ENCODE measurements at places on chromosomes 2 and 18.
A peak's percentile ranks its signal among the peaks of the same experiment; 100 is the strongest.

GRCh38 chr2:119261493-119262225, 38.0 kb downstream of the STEAP3 start:
- DNase-seq: no peak

DNA sequence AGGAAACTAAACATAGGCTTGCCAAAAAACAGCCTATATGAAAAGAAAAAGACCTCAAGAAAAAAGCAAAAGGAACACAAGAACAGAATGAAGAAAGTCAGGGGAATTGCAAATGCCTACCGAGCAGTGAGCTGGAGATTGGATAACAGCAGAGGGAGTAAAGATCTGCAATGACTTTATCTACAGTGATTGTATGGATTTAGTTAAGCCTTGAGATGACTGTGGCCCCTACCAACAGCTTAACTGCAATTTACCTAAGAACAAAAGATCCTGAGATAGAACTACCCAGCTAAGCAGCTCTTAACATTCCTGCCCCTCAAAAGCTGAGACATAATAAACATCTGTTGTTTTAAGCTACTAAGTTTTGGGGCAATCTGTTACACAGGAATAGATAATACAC, 20.5 kb downstream of the LNPK start:
- no peak for DNase-seq

GRCh38 chr18:35143622-35144596, 96.9 kb upstream of the ZNF397 start:
- DNase-seq: peak; percentile 13

- DNase-seq: no peak
These were observed 52.8 kb downstream of the LDLRAD4 start for GRCh38 chr18:13271302-13271911.

DNA sequence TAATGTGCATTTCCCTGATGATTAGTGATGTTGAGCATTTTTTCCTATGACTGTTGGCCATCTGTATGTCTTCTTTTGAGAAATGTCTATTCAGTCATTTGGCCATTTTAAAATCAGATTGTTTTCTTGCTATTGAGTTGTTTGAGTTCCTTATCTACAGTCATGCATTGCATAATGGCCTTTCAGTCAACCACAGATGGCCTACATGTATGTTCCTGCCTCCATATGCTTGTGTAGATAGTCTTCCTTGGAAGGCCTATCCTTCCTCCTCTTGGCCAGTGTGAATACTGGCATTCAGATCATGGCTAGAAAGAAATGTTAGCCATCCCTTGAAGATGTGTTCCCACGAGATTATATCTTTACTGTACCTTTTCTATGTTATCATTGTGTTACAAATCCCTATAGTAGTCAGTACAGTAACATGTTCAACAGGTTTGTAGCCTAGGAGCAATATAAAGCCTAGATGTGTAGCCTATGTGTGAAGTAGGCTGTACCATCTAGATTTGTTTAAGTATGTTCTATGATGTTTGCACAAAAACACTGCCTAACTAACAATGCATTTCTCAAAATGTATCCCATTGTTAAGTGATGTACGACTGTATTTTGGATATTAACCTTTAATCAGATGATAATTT, 65.6 kb upstream of the CD302 start:
- no peak for DNase-seq

- DNase-seq: no peak
These were observed 886 bp upstream of the STK25 start for GRCh38 chr2:241509155-241509784.

DNA sequence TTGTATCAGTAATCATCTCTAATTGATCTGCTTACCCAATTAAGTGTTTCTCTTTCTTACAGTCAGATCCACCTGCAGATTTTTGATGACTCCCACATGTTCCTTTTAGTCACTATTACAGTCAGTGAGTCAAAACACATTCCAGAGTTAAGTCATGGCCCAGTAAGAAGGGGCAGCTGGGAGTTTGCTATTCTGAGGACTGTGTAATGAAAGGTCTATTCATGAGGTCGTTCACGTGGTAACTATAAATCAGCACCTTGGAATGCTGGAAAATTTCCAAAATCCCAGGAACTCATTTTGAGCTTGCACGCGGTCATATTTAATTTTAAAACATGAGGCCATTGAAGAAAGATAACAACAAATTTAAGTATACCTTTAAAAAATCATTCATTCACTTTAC, 252.5 kb downstream of the XIRP2 start:
- DNase-seq: no peak

DNA sequence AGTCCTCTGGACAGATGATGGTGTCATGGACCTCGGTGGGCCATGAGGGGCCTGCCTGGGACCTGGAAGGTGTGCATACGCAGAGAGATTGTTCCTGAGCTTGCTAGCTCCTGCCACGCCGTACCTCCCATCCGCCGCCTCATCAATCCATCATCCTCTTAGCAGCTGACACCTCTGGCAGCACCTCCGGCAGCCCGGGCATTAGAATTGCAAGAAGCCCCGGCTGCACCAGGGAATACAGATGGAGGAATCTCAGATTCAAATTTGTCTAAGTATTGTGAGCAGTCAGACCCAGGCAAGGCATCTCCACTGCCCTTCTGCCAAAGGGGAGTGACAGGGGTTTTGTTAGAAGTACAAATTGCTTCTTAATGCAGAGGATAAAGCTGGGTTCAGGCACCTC, 4.5 kb downstream of the C1QL2 start:
- DNase-seq: no peak

- DNase-seq: no peak
These were observed 206.4 kb upstream of the ID2 start for GRCh38 chr2:8475349-8476031.

- no peak for DNase-seq
These were observed 49.6 kb downstream of the CPS1 start for GRCh38 chr2:210606001-210606400.

DNA sequence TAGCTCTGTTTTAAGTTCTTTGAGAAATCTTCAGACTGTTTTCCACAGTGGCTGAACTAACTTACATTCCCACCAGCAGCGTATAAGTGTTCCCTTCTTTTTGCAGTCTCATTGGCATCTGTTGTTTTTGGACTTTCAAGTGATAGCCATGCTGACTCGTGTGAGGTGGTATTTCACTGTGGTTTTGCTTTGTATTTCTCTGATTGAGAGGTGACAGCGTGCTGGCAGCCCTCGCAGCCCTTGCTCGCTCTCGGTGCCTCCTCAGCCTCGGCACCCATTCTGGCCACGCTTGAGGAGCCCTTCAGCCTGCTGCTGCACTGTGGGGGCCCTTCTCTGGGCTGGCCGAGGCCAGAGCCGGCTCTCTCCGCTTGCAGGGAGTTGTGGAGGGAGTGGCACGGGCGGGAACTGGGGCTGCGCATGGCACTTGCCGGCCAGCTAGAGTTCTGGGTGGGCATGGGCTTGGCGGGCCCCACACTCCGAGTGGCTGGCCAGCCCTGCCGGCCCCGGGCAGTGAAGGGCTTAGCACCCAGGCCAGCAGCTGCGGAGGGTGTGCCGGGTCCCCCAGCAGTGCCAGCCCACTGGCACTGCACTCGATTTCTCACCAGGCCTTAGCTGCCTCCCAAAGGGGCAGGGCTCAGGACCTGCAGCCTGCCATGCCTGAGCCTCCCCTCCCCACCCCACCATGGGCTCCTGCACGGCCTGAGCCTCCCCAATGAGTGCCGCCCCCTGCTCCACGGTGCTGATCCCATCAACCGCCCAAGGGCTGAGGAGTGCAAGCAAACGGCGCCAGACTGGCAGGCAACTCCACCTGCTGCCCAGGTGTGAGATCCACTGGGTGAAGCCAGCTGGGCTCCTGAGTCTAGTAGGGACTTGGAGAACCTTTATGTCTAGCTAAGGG, 151.8 kb downstream of the IRS1 start:
- no peak for DNase-seq

GRCh38 chr18:75100832-75101630, 107.9 kb downstream of the PTGR3 start:
- no peak for DNase-seq

- DNase-seq: no peak
These were observed 268.2 kb upstream of the FBXO11 start for GRCh38 chr2:48174503-48174902.

DNA sequence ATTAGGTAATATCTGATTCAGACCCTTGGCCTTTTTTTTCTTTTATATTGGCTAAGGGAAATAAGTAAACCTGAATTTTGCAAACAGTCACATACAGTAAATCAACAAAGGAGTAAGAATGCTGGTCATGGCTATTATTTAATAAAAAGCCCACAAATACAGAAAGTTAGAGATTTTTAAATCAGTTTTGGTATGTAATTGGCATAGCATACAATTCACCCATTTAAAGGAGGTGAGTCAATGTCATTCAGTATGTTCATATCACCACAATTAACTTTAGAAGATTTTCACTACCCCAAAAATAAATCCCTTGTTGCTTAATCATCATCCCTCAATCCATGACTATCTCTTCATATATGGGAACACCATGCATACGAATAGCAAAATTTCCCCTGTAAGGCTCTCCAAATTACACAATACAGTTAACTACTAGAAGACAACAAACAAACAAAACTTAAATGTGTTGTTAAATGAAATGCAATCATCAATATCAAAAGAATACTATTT, 45.9 kb upstream of the NYAP2 start:
- no peak for DNase-seq

GRCh38 chr18:59839246-59839645, 60.5 kb upstream of the PMAIP1 start:
- DNase-seq: no peak

- DNase-seq: no peak
These were observed 49.9 kb downstream of the DHRS9 start for GRCh38 chr2:169119123-169119760.

DNA sequence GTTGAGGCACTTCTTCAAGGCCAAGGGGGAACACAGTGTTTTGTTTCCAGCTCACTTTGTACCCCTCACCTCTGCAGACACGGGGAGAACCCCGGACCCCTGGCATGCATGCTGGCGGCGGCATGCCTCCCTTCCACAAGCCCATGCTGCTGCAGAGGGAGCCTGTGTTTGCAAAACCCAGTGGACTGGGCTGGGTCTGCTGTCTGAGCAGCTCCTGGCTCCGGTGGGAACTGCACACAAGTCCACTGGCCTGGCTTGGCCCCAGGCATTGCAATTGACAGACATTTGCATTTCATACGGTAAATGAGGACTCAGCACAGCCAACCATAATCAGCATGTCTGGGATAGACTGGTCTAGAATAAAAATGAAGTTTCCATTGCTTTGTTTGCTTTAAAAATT, 62.4 kb downstream of the RALBP1 start:
- no peak for DNase-seq

DNA sequence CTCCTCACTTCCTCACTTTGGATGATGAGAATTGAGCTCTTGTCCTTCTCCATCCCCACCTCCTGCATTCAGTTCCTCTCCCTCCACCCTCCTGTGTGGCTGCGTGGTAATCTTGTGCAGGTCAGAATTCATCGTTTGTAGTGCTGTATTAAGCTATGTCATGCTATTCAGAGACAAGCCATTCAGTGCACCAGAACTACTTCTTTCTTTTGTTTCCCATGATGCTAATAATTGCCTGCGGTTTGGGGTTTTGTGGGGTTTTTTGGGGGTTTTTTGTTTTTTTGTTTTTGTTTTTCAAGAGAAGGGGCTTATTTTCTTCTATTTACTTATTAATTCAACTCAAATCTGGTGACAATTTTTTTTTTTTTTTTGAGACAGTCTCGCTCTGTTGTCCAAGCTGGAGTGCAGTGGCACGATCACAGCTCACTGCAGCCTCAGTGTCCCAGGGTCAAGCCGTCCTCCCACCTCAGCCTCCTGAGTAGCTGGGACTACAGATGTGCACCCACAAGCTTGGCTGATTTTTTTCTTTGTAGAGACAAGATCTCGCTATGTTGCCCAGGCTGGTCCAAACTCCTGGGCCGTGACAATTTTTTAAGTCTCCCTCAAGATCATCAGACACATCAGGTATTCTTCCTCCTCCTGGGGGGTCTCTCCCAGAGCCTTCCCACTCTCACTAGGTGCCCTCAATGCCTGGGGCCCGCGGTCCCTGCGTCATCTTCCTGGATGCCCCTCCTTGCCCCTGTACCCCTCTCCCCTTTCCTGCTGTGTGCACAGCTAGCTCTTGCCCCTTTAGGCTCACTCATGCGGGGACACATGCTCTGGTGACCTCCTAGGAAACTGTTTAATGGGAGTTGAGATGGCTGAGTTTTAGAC, 37.8 kb downstream of the MAL start:
- DNase-seq: no peak

DNA sequence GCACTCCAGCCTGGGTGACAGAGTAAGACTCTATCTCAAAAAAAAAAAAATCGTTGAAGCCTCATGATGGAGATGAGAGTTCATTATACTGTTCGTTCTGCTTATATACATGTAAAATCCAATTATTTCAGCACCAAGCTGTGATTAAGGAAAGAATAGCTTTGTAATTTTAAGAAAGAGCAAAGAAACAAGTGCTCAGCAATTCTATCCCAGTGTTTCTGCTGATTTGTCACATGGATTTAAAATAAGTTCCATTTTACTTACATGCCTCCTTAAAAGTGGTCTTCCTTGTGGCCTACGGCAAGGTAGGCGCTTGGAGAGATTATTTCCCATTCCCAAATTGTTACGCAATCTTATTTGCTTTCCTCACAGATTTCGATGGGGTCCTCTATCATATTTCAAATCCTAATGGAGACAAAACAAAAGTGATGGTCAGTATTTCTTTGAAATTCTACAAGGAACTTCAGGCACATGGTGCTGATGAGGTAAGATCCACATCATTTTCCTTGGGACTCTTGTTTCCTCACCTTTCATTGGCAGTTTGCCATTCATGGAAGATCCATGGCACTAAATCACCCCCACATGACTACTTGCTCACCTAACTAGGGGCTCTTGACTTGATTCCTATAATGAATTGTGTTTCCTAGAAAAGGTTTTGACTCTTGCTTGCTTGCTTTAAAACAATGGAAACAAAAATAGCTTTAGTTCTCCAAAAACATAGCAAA, 11.5 kb downstream of the ARPC2 start:
- DNase-seq: no peak

DNA sequence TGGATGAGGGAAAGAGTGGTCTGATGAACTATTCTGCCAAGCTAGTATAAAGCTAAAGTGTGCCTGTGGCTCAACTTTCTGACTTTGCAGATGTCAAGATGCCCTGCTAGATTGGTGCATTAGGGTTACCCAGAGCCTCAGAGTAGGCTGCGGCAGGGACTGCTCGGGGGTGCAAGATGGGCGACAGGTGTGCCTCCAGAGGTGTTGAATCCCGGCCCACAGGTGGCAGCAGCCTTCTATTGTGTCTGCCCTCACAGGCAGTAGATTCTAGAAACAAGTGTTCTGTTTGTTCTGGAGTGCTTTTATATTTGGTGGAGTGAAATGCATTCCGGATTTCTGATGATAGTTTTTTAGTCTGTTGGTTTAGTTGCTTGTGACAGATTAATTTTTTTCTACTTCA, 131.6 kb upstream of the IL1R2 start:
- DNase-seq: no peak

- DNase-seq: no peak
These were observed 182.7 kb upstream of the SIX2 start for GRCh38 chr2:45191976-45192375.

DNA sequence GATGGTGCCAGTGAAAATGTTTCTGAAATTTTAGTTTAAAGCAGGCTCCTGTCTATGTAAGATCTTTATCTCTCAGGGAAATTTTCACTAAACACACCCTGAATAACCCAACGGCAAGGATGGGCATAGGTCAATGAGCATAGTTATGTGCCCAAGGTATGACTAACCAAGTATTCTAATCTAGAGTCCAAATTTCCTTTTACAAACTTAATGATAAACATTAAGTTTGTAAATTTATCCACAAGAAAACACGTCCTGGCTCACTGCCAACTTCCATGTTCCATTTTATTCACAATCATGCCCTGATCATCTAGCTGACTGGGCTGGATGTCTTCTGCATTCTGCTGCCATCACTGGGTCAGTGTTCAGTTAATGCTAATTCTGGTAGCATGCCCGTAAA, 151.2 kb downstream of the SRBD1 start:
- no peak for DNase-seq

GRCh38 chr2:78202366-78202765, 680.2 kb upstream of the LRRTM4 start:
- DNase-seq: no peak

Measured in activated T-cell treated with anti-CD3 and anti-CD28 coated beads for 1 hour (primary cell).